ENCODE measurements at places on chromosomes 5 and 9.

- no peak for DNase-seq
Observed at GRCh38 chr9:15189481-15189880, 117.5 kb downstream of the TTC39B start.

DNA sequence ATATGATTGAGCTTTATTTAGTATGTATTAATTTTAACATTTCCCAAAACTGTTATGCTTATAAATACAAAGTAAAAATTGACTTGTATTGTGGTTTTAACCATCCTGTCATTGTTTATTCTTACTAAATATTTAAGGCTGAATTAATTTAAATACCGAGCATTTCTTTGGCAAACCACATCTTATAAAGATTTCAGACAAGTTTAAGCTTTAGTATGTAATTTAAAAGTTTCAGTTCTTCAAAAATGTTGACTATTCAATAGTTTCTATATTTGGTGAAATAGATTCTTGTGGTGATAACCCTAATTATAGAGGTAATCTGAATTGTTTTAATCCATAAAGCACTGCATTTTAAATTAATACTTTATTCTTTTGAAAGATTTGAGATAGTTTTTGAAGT is 65.5 kb downstream of the CCNH start:
- no peak for DNase-seq

DNA sequence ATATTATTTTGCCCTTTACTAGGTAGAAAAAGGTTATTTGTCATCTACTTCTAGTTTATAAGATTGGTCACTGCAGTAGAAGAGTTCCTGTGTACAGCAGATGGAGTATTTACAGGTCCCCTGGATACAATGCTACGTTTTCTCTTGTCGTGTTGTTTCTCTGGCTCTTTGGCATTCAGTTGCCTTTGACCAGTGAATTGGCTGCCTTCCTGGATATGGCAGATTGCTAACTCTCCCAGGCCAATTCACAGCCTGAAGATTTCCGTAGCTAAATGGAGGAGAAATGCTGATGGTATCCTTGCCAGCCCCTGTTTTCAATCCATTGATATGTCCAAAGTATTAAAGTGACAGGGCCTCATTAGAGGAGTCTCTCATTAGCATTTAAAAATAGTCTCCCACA is 32.5 kb upstream of the GNAQ start:
- DNase-seq: no peak

DNA sequence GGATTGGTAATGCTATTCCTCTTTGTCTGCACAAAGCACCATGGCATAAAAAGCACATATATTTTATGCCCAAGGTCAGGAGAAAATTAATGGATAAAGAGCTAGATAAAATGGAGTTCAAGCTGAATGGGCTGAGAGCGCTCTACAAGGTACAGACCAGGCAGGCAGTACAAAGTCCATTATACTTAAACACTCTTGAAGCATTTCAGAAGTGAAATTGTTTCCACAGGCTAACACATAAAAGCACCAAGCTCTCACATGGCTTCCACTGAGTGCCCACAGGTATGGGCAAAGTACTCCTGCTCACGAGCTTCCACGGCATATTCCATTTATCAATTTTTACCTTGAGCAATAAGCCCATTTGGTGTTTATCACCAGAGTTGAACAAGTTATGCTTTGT is 771.2 kb upstream of the DMAC1 start:
- no peak for DNase-seq

DNA sequence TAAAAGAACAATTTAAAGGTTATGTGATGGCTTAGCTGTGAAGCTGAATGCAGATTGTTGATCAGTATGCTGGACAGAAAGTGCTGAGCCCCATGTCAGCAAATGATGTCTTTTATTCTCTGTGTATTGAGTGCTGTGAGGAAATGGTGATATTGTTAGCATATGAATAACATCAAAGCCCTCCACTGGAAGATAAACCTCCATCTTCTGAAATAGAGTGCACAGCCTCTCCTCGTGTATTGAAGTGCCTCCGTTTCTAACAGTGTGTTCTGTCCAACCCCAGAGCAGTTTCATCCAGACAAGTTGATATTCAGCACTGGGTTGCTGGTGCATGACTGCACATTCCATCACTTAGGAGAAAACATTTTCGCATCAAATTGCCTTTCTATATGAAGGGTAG is 242.9 kb downstream of the CSNK1G3 start:
- no peak for DNase-seq

DNA sequence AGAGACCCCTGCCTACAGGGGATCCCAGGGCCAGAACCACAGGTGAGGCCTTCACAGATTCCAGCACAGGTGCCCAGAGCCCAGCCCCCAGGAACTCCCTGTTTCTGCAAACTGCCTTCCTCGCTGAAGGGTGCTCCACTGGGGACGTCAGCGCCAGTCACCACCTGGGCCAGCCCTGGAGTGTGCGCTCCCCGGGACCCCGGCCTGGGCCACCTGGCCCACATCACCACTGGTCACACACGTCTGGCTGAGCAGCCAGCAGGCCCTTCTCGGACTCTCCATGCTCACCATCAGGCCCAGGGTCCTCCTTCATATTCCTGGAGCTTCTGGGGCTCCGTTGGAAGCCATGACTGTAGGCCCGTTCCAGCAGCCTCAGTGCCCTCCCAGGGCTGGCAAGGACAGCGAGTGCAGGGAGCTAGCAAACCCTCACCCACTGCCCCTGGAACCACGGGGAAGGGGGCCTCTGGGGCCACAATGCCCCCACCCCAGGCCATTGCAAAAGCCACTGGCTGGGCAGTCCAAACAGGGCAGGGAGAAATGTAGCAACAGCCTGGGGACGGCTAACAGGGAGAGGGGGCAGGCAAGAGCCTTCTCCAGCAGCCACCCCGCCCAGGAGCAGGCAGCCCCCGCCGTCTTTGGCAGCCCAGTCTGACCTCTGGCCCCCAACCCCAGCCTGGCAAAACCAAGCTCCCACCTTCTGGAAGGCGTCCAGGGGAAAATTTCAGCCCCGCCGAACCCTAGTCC is 1.3 kb downstream of the AGPAT2 start:
- no peak for DNase-seq
